ENCODE measurements at places on chromosomes 5 and 9.
A peak's percentile ranks its signal among the peaks of the same experiment; 100 is the strongest.

DNA sequence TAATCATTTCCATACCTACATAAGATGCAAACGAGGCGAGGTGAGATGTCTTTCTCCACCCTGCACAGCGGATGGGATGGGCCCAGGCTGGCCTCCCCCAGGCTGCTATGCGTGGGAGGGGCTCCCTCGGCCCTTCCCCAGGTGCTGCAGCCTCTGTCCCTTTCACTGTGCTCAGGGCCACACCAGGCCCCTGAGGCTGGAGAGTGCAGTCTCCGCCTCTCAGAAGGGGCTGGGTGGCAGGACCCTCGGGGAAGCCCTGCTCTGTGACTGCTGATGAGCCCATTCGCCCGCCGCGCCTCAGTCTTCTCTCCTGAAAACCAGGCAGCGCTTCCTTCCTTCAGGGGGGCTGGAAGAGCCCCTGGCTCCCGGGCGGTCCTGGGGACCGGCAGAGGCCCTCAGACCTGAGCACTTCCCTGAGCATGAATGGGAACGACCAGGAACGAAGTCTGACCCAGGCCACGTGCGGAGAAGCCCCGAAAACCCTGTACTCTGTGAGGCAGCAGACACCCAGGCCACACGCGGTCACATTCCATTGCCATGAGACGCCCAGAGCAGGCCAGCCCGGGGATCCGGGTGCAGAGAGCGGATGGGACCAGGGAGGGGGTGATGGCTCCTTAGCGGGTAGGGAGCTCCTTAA lies 21.9 kb upstream of the NOTCH1 start:
- H3K36me3 ChIP-seq = no peaks in the 10 kb centered on the region
- DNase-seq = peak; percentile 74
- no peak overlapping the region for H3K4me3 ChIP-seq
- H3K4me1 ChIP-seq = peaks cover 40% of the 10 kb centered on the region
- H3K27ac ChIP-seq = peak overlapping the region; percentile 1

- no peaks in the 10 kb centered on the region for H3K27me3 ChIP-seq
- DNase-seq = no peak
- H3K36me3 ChIP-seq = no peaks in the 10 kb centered on the region
- H3K4me3 ChIP-seq = no peak overlapping the region
Measured at GRCh38 chr9:71822456-71822855, 54.1 kb upstream of the CEMIP2 start.

- H3K4me1 ChIP-seq = peaks cover 16% of the 10 kb centered on the region
- H3K4me3 ChIP-seq = no peak overlapping the region
- no peak overlapping the region for H3K27ac ChIP-seq
- no peak for DNase-seq
- no peaks in the 10 kb centered on the region for H3K36me3 ChIP-seq
- H3K27me3 ChIP-seq = peaks cover 2% of the 10 kb centered on the region
Measured at GRCh38 chr9:34570376-34570775, 19.1 kb downstream of the CNTFR start.

DNA sequence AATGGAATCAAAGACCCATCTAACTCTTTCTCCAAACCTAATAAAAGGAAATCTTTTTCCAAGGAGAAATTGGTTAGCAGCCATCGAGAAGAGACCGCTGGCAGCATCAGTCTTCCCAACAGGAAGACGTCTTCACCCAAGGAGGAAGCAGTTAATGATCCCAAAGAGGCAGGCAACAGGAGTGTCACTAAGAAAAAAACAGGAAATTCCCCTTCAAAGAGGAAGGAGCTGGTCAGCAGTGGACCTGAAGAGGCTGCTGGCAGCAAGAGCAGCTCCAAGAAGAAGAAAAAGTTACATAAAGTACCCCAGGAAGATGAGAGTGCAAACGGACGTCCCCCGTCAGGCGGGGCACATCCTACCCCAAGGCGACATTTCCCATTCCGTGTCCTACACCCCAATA lies 143.7 kb downstream of the ELAVL2 start:
- no peak for DNase-seq
- no peak overlapping the region for H3K27ac ChIP-seq
- no peak overlapping the region for H3K4me3 ChIP-seq
- H3K27me3 ChIP-seq = no peaks in the 10 kb centered on the region

DNA sequence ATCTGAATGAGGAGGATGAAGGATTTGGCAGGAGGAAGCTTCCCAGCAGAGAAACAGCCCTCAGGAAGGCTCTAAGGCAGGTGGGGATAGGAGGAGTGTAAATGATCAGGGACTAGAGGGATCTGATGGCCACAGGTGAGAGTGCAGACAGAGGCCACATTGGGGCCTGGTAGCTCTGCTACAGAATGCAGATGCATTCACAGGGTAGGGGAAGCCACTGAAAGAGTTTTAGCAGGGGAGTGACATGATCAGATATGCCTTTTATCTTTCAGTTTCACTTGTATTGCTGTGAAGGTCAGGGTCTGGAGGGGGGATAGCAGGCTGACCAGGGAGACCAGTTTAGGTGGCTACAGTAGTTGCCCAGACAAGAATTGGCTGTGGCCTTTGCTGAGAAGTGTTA lies 3.0 kb downstream of the TXNDC15 start:
- no peak overlapping the region for H3K27ac ChIP-seq
- no peak overlapping the region for H3K4me3 ChIP-seq
- no peaks in the 10 kb centered on the region for H3K27me3 ChIP-seq

DNA sequence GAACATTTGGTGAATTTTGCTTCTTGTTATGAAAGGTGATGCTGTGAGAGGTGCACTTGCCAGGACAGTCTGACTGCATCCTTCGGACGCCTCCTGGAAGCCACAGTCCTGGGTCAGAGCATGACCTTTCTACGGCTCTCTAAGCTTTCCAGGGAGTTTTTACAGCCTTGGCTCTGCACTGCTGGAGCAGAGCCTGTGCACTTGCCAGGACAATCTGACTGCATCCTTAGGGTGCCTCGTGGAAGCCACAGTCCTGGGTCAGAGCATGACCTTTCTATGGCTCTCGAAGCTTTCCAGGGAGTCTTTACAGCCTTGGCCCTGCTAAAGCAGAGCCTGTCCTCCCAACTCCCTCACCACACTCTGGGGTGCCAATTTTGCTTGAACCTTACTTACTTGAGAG lies 49.6 kb downstream of the CCDC180 start:
- DNase-seq = no peak
- no peak overlapping the region for H3K27ac ChIP-seq
- H3K27me3 ChIP-seq = no peaks in the 10 kb centered on the region
- H3K36me3 ChIP-seq = no peaks in the 10 kb centered on the region
- no peak overlapping the region for H3K4me3 ChIP-seq
- no peaks in the 10 kb centered on the region for H3K4me1 ChIP-seq

DNA sequence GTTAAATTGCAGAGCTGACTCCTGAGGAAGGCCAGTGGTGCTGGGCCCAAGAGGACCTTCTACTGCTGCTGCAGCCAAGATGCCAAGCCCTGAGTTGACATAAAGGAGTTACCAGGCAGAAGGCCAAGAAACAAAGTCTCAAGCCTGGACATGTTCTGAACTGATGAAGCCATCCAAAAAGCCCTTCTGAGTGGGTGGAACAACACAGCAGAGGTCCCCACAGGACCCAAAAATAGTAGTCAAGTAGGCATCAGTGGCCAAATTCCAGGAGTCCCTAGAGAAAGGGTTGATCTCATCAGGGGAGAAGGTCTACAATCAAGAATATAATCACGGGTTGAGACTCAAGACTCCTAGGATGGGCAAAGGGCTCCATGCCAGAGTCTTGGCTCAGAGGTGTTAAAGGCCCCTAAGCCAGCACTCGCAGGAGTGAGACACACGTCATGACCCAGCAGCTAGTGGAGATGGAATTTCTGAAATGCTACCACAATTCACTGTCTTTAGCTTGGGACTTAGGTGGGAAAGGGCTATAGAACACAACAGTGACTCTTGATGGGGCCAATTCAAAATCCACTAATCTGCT lies 119.7 kb downstream of the FANCC start:
- DNase-seq = no peak
- no peak overlapping the region for H3K27ac ChIP-seq
- no peaks in the 10 kb centered on the region for H3K4me1 ChIP-seq
- no peaks in the 10 kb centered on the region for H3K27me3 ChIP-seq
- H3K4me3 ChIP-seq = no peak overlapping the region
- H3K36me3 ChIP-seq = no peaks in the 10 kb centered on the region

GRCh38 chr9:135960411-135961276 lies 529 bp downstream of the UBAC1 start:
- no peaks in the 10 kb centered on the region for H3K27me3 ChIP-seq
- no peaks in the 10 kb centered on the region for H3K36me3 ChIP-seq
- H3K27ac ChIP-seq = 0 out of 2 replicates have a peak overlapping the region, but pooled peaks have one; percentile 37
- DNase-seq = no peak

DNA sequence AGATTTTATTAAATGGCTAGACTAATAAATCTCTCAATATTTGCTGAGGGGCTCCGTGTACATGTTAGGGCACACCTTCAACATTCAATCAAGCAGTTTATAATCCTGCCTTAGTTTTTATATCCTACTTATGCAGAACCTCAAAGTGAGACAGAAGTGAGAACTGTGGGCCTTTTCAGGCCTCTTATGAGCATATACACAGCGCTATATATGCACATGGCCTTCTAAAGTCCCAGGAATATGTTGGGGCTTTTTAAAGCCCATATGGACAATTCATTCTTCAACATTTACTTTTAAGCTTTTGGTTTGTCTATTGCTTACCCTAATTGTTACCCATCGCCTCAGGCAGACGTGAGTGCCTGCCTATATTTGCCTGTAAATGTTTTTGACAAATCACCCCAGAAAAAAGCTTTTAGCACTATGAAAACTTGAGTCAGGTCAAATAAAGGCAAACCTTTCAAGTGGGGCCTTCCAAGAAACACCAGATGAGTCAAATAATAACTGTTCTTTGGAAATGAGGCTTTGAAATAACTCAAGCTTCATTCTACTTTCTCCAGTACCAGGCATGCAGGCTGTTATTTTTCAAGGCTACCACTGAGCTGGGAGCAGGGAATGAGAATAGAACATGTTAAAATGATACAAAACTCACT lies 58.2 kb downstream of the ESM1 start:
- no peak for DNase-seq
- no peak overlapping the region for H3K4me3 ChIP-seq
- H3K36me3 ChIP-seq = no peaks in the 10 kb centered on the region
- H3K27ac ChIP-seq = no peak overlapping the region

DNA sequence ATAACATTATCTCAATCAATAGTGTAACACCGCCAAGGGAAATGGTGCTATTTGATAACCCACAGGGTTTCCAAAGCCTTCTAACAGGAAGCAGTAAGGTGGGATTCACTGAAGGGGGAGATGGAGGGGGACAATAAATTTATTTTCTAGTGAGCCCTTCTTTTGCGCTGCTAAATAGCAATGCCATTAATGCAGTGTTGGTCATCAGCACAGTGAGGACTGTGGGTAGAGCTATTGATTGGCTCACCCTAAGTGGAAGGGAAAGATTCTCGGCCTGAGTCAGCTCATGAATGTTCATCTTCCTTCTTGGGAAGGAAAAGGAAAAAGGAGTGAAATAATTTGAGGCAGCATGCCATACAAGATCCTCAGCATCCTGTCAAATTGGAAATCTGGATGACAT lies 25.4 kb downstream of the RGMB start:
- H3K4me1 ChIP-seq = peaks cover 4% of the 10 kb centered on the region
- H3K27me3 ChIP-seq = no peaks in the 10 kb centered on the region
- H3K4me3 ChIP-seq = no peak overlapping the region
- H3K36me3 ChIP-seq = no peaks in the 10 kb centered on the region
- no peak overlapping the region for H3K27ac ChIP-seq

DNA sequence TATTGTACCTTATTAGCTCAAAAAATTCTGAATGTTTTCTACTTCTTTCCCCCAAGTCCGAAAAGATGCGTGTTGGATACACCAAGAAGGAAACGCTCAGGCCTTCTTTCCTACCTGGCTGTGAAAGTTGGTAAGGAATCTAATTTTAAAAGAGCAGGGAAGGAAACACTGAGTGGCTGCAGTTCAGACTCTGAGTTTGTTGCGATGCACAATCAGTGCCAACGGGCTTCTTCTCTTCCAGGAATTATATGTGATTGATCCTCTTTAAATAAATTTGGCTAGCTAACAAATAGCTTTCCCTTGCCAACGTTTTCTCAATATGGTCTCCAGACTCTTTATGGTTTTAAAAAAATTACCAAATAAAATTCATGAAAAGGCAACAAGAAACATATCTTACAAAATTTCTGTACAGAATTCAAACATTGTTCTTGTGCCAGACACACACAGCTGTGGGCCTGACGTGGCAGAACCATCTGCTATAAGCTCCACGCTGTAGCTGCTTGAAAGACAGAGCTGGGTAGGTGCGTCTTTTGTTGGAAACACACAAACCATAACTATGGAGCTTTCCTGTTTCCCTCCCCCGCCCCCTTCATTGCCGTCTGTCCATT lies 493.1 kb downstream of the ZNF608 start:
- no peaks in the 10 kb centered on the region for H3K4me1 ChIP-seq
- no peak overlapping the region for H3K27ac ChIP-seq
- DNase-seq = no peak

DNA sequence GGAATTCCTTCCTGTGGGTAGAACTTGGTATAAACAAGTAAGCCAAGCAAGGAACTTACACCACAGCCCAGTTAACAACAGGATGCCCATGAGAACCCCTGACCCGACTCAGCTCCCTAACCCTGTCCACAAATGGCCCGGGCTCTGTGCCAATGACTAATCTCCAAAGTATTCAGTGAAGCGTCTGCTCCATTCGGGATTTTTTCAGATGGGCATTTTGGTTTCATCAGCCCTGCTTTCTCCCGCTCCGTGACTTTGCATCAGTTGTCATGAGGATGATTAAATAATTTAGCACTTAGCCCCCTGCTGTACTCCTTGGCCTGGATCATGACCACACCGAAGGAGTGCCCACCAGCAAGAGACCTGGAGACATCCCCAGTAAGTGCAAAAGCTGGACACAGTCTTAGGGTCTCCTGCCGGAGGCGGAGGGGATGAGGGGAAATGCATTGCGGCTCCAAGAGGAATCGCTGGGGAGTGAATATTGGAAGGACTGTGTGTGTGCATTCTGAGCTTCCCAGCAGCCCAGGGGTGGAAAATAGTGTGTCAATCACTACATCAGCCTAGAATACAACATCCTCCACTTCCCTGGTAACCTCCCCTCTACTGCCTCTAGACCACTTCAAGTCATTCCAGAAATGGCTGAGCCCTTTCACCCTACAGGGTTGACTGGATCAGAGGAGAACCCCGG lies 41.4 kb upstream of the DNAH5 start:
- DNase-seq = no peak
- H3K4me1 ChIP-seq = no peaks in the 10 kb centered on the region
- H3K27ac ChIP-seq = no peak overlapping the region
- no peaks in the 10 kb centered on the region for H3K27me3 ChIP-seq
- H3K36me3 ChIP-seq = no peaks in the 10 kb centered on the region
- H3K4me3 ChIP-seq = no peak overlapping the region

GRCh38 chr5:27855491-27855890 lies 817.1 kb upstream of the CDH9 start:
- no peak for DNase-seq
- H3K36me3 ChIP-seq = no peaks in the 10 kb centered on the region
- H3K27me3 ChIP-seq = no peaks in the 10 kb centered on the region
- H3K4me1 ChIP-seq = no peaks in the 10 kb centered on the region
- H3K27ac ChIP-seq = no peak overlapping the region

GRCh38 chr5:113090336-113091106 lies 113.9 kb downstream of the DCP2 start:
- no peak overlapping the region for H3K4me3 ChIP-seq
- DNase-seq = no peak
- H3K36me3 ChIP-seq = no peaks in the 10 kb centered on the region
- no peaks in the 10 kb centered on the region for H3K27me3 ChIP-seq
